ENCODE measurements at places on chromosomes 3 and 15.

- DNase-seq = no peak
Observed at GRCh38 chr15:41199470-41199869, 31.1 kb downstream of the EXD1 start.

DNA sequence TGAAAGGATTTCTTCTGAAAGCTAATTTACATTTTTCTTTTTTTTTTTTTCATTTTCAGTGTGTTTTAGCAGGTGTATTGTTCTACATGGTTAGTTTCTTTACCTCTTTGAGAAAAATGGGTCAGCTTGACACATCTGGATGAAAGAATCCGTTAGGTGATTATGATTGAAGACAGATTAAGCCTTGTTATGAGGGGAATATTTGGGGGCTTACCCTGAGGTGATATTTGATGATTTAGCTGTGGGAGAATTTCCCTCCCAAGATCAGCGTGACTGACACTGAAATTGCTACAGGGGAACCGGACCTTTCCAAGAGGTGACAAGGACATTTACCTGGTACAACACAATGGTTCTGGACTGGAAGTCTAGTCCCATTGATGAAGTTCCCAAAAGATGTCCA, 147.5 kb downstream of the NFKBIZ start:
- no peak for DNase-seq

DNA sequence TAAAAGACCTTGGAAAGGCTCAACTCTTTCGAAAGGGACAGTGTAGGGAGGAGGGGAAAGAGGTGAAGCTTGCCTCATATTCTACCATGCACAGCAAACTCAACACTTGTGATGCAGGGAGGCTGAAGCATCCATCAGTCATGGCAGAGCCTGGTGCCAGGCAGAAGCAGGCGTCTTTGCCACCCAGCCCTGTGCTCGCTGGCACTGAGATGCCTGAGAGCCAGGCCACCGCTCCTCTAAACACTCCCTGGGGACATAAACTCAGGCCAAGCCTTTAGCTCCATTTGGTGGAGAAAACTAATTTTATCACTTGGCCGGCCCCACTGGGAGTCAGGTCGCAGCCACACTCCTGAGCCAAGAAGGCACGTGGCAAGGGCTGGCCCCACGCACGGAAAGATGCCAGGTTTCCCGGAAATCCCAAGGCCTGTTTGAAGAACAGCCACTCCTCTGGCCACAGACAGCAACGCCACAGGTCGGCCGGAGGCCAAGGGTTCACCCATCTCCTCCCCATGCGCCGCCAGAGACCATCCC, 30.7 kb downstream of the XXYLT1 start:
- no peak for DNase-seq

DNA sequence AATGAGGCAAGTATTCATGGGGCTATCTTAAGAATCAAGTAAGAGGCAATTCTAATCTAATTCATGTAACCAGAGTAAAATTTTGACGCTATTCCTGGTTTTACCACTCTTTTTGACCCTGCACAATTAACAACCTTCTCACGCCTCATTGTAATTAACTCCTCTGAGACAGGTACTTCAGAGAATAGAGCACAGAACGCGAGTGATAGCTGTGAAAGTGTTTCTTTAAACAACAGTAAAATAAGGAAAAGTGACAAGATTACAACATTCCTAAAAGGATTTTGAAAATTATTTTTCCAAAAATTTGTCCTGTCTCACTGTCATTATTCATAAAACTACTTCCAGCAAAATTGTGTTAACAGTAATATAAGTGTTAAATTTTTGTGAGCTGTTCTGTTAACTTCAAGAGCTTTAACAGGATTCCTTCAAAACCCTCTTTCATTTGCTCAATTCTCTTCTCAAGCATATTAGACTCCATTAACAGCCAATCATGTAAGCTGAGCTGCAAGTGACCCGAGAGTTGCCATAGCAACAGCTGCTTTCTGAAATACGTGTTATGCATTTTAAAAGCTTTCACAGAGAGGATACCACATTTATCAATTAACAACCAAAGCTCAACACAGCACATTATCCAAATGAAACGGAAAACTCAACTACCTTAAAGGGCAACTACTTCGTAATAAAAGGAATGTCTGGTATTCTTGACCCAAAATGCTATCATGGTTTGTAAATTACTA, 93.1 kb downstream of the STAG1 start:
- peak; percentile 4 for DNase-seq

- DNase-seq = no peak
Observed at GRCh38 chr15:77440378-77440999, 19.8 kb downstream of the HMG20A start.

DNA sequence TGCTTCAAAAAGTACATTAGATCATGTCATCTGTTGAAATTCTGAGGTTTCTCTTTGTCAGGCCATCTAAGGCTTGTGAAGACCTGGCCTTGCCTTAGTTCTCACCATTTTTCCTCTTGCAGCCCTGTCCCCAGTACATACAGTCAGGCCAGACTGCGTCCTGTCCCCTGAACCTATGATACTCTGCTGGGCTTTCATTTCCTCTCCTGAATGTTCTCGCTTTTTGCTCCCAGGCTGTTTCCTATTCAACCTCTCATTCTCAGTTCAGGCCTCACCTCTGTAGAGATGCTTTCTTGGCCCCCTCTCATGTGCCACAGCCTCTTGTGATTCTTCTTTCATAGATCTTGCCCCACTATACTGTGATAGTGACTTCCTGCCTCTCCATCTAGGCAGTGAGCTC, 648.8 kb upstream of the KCNMB2 start:
- DNase-seq = no peak

- peak; percentile 72 for DNase-seq
Observed at GRCh38 chr15:85485956-85486567, 105.7 kb downstream of the AKAP13 start.

GRCh38 chr3:55267206-55267930, 219.7 kb downstream of the WNT5A start:
- no peak for DNase-seq

DNA sequence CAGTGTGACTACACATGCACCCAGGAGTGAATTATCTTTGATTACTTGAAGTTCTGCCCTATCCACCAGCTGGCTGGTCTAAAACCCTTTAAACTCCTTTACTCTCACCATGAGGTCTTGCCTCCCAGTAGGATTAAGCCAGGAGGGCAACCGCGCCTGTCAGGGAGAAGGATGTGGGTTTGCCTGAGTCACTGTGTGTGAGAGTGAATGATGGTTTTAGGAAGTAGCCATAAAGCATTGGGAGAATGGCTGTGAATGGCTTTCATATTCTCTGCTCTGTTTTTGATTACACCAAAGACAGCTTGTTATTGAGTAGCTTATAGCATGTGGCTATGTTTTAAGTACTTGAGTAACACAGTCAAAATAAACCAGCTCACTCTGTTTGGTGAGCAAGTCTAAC, 637.7 kb upstream of the TBL1XR1 start:
- DNase-seq = no peak

GRCh38 chr15:65371976-65372786, 5.6 kb downstream of the IGDCC3 start:
- no peak for DNase-seq

DNA sequence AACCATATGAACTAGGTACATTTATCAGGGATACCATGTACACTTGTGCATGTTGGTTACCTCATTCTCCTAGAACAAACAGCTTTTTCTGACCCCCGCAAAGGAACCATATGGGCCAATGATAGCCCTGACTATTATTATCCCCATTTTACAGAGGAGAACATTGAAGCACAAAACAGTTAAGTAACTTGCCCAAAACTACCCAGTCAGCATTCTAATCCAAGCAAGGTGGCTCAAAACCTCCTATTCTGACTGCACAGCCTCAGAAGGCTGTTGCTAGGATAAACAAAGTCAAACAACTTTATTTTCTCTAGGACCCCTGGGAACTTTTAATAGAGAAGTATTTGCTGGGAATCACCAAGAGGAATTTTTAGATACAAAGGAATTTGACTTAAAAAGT, 36.7 kb downstream of the CFAP44 start:
- DNase-seq = no peak

DNA sequence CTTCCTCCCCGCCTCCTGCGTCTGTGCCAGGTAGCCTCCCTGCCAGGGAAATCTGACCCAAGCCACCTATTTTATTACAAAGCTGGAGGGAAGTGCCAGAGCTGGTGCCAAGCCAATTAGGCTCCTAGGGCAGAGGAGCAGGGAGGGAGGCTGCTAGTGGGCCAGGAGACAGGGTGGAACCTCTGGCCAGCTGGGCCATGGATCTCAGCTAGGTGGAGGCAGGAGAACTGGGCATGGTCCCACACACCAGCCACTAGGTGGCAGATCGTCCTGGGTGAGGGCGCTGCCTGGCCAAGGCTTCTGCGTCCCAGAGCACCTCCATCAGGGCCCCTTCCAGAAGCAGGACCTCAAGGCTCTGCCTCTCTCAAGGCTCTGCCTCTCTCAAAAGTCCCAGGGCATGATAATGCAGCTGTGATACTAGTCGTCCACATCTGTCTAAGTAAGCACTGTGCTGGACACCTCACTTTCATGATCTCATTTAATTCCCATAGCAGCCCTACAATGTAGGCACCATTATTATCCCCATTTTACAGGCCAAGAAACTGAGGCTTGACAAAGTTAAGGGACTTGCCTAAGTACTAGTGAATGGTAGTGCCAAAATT, 4.5 kb upstream of the RFT1 start:
- peak; percentile 62 for DNase-seq

GRCh38 chr3:157237886-157238285, 77.9 kb upstream of the CCNL1 start:
- no peak for DNase-seq
